ENCODE measurements at places on chromosomes 5 and 9. TPM values are rescaled to one million over a fixed set of nuclear protein-coding genes. Genes with fewer than 3 reads are reported as not detected.

DNA sequence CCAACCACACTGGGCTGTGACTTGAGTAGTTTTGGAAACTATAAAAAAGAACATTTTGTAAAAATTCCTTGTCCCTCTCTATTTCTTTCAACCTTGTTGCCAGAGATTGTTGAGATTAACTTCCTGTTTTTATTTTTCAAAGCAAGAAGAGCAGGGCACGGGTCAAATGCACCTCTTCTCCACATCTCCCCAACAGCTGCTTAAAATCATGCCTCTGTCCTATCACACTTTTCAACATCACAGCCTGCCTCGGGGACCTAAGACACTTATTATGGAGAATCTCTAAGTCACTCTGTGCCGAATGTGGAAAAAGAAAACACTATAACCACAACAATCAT is 280.3 kb upstream of the TNC start:
- DNase-seq: no peak

DNA sequence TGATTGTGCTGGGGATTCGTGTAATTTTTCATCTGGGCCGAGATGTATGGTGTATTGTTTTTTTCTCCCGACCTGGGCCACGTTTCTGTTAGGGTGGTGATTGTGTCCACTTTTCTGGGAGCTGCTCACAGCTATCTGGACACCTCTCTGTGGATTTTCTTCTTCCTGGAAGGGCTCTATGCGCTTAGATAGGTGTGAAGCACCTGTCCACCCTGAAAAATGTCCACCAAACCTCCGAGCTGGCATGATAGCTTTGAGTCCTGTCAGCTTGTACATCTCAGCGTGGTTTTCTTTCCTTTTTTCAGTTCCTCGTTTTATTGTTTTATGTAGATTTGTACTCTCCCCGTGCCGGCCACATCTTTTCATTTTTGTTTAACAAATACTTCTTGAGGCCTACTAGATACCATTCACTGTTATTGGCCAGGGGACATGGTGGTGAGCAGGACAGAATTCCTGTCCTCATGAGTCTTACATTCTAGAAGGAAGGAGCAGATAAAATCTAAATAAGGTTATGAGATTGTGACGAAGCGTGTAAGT is 1.1 kb downstream of the UGCG start:
- no peak for DNase-seq

GRCh38 chr9:127149463-127150390 is 27.3 kb upstream of the ANGPTL2 start:
- no peak for DNase-seq

GRCh38 chr5:138139781-138140090 is 508 bp upstream of the NME5 start:
- no peak for DNase-seq

- no peak for DNase-seq
These were observed 213.0 kb downstream of the FSTL4 start for GRCh38 chr5:133399247-133399891.

DNA sequence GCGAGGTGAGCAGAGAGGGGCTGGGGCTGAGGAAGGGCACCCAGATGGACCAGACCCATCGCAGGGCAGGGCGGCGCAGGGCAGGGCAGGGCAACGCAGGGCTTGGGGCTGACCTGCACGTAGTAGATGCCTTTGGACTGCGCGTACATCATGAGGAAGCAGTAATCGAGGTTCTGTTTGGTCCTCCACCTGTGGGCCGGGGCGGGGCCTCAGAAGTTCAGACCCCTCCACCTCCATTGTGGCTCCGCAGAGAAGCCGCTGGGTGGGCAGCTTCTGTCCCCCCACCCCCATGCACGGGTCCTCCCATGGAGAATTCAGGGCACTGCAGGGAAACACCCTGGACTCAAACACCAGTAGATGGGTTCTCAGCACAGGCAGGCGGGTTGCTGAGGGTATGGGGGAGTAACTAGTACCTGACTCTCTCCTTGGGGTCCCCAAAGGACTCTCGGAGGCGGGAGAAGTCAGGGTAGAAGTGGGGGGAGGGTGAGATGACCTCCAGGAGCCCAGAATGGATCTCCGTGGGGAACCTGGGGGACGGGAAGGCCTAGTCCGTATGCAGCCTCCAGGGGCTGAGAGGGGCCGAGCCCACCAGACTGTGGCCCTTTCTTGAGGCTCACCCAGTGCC is 6.4 kb downstream of the LTC4S start:
- no peak for DNase-seq

- no peak for DNase-seq
These were observed 243.3 kb upstream of the PDE4D start for GRCh38 chr5:60136841-60137240.

DNA sequence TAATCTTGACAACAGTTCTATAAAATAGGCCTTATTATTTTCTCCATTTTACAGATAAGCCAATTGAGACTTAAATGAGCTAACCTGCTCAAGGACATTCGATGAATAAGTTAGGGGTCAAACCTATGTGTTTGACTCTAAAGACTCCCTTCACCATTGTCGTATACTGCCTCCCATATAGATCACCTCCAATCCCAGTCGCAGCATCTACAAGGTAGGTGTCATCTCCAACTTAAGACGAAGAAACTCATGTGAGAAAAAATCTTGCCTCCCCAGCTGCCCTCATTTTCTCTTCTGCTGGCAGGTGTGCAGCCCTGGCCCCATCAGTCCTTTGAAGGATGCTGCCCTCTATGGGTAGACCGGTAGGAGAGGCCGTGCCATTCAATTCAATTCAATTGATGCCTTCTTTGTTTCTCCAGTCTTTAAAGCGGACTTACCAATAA is 75.2 kb upstream of the SMARCA2 start:
- DNase-seq: no peak

DNA sequence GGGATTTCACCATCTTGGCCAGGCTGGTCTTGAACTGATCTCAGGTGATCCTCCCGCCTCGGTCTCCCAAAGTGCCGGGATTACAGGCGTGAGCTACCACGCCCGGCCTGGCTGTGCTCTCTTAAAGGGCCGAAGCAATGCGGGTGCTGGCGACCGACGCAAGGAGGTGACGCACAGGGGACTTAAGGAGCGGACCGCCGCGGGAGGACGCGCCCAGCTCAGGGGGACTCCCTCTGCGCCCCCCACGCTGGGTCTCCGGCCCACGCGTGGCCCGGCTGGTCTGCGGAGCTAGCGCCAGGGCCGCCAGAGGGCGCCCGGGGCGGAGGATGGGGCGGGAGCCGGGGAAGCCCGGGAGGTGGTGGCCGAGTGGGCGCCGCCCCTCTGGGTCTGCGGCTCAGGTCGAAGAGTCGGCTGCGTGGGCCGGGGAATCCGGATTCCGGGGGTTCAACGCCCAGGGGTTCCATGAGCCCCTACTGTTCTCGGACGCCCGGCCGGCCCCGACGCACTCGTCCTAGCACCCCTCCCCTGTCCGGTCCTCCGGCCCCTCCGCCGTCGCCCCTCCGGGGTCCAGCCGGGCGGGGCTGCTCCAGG is 502 bp upstream of the CERCAM start:
- peak; percentile 74 for DNase-seq

GRCh38 chr5:152623951-152624350 is 218.9 kb upstream of the NMUR2 start:
- no peak for DNase-seq

DNA sequence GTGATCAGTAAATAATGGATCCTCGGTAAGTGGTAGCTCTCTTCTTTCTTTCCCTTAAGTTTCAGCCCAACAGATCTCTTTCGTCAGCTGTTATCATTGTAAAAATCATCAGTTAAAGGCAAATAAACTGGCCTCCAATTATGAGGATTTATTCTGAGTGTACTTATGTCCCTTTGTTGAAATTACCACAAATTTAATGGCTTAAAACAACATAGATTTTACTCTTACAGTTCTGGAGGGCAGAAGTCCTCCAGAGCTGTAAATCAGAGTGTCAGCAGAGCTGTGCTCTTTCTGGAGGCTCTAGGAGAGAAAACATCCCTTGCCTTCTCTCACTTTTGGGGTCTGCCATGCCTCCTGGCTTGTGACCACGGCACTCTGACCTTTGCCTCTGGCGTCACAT is 104.6 kb downstream of the INSYN2B start:
- DNase-seq: no peak

DNA sequence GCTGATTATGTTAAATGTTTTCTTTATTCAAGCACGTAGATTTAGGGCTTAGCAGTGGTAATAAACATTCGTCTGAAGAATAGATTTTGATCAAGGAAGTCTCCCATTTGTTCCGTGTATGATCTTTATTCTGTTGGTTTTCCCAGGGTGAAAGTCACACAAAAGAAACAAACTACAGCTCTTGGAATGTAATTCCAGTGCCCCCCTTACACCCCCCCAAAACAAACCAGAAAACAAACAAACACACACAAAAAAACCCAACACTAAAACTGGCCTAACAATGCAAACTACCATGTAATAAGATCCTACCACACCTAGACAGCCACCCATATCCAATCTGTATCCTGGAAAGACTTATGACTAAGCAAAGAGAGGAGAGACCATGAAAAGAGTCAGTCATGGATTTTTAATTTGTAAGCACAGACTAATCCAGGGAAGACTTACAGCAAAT is 196.2 kb upstream of the ELL2 start:
- no peak for DNase-seq

GRCh38 chr5:7209658-7210057 is 186.3 kb upstream of the ADCY2 start:
- DNase-seq: no peak

- DNase-seq: no peak
These were observed 93.2 kb upstream of the OSMR start for GRCh38 chr5:38752622-38753021.

QRFP gene
- not detected for polyA plus RNA-seq

PCDHGA4 gene
- polyA plus RNA-seq: 0.10 TPM

- no peak for DNase-seq
These were observed 196.4 kb downstream of the TRPM3 start for GRCh38 chr9:70924895-70925547.

ANKH gene
- 26.5 TPM for polyA plus RNA-seq

DNA sequence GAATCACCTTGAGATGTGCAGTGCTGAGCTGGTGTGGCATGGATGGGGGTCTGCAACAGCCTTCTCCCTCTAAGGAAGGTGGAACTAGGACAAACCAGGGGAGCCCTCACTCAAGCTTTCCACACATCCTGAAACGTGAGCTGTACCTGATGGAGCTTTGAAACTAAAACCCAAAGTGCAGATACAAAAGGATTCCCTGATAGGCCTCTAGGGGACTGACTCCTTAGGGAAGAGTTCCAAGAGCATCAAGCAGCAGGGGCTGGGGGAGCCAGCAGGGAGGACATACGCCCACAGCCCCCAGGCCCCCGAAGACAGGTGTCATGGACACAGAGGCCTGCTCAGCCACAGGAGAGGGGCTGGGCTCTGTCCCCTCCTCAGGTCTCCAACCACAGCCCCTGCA is 17.7 kb downstream of the ARHGEF37 start:
- DNase-seq: no peak

- no peak for DNase-seq
These were observed 85.0 kb upstream of the TAF11L2 start for GRCh38 chr5:17412760-17413671.

PCDHB13 gene
- polyA plus RNA-seq: not detected

DNA sequence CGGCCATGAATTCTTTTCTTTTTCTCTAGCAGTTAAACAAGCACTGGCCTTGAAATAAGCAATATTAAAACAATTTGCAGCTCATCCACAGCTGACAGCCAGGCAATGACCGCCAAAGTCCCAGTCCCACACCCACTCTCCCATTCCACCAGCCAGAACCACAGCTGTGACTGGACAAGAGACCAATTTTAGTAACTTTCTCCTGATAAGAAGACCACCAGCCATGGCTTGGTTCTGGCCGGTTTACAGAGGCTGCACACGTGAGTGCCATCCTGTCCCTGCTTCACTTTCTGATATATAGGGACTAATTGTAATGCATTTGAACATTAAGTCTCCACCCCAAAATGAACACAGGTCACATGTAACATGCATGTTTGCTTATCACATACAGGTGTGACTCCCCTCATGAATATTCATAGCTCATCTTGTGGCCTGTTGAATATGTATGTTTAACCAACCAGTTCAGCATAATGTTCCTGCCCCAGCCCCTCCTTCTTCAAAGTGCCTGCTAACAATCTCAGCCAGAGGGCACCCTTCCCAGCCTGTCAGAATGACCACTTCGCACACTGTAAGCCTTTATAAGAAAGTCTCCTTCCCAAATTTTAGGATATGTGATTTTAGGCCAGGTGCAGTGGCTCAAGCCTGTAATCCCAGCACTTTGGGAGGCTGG is 23.9 kb upstream of the FANCC start:
- no peak for DNase-seq

DNA sequence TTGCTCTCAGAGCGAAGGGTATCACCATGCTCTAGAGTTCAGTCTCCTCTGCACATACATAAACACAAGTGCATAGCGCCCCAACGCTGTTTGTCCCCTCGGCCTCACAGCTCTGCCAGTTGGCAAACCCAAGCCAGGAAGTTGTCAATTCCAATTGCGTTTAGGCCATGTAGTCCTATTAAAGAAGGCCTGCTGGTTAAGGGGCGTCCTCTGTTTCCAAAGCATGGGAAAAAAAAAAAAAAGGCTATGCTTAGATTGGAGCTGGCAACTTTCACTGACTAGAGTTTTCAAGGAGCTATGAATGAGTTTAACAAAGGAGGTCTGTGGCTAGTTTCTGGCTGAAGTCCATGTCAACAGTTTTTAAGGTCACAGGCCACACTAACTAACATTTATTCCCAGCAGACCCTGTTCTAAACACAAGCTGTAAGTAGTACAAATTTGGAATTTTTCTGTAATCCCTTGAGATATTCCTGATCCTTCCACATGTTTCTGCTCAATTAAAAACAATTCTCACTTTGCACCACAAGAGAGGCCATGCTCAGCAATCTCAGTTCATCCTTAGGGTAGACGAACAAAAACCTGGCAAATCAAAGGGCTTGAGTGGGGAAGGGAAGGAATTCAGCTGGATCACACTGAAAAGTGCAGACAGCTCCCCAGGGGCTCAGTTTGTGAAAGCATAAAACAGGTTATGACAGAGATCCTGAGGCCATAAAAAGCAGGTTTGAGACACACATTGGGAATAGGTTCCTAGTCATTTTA is 187.7 kb downstream of the DENND1A start:
- no peak for DNase-seq
